ENCODE measurements at places on chromosomes 2 and 18.

GRCh38 chr2:74447230-74447999 lies 5.7 kb upstream of the RTKN start:
- DNase-seq: no peak

DNA sequence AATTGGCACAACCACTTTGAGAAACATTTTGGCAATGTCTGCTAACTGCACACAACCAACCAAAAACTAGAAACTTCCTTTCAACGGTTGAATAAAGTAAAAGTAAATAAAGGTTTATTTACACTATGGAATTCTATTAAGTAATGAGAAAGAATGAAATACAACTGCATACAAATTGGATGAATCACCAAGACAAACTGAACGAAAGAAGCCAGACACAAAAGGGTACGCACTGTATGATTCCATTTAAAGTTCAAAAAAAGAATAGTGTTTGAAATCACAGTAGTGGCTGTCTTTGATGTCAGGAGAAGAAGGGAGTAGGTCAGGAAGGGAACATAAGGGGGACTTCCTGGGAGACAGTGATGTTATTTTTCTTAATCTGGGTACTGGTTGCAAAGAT lies 46.5 kb upstream of the SULT1C3 start:
- no peak for DNase-seq

GRCh38 chr2:152097801-152098495 lies 896 bp downstream of the CACNB4 start:
- peak; percentile 41 for DNase-seq

DNA sequence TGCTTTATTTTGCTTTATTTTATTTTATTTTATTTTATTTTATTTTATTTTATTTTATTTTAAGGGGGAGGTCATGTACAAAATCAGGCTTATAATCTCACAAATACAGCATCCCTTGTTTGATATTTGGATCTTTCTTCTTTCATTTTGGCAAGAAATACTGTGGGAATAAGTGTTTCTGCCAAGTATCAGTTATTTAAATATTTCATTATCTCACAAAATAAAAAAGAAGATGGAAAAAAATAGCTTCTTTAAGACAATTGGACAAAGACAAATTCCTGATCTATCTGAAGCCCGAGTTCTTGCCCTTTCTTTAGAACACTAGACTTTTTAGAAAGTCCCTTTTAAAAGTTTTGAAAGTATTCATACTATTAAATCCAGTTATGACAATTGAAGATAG lies 560.5 kb upstream of the ZEB2 start:
- DNase-seq: no peak

GRCh38 chr18:78773819-78774218 lies 205.8 kb upstream of the SALL3 start:
- no peak for DNase-seq

- DNase-seq: no peak
Measured at GRCh38 chr2:190792956-190793888, 87.4 kb upstream of the GLS start.

DNA sequence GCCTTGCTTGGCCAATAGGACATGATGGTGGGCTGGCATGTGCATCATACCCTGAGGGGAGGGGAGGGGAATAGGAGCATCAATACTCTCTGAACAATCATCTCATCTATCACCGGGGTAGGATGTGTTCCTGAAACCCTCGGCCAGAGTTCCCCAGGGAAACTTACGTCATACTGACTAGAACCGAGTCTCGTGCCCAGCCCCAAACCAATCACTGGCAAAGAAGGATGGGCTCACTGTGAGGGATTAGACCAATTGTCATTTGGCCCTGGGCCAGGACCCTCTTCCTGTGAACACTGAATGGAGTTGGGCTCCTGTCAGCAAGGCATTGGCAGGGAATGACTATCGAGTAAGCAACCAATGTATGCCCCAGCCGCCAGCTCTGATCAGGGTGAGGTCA lies 261.5 kb downstream of the MYCN start:
- DNase-seq: no peak

- DNase-seq: no peak
Measured at GRCh38 chr18:79595876-79596374, 83.7 kb upstream of the CTDP1 start.
